NCI-H510A (cell line): ENCODE measurements at places on chromosomes 2 and 18.
A peak's percentile ranks its signal among the peaks of the same experiment; 100 is the strongest.

DNA sequence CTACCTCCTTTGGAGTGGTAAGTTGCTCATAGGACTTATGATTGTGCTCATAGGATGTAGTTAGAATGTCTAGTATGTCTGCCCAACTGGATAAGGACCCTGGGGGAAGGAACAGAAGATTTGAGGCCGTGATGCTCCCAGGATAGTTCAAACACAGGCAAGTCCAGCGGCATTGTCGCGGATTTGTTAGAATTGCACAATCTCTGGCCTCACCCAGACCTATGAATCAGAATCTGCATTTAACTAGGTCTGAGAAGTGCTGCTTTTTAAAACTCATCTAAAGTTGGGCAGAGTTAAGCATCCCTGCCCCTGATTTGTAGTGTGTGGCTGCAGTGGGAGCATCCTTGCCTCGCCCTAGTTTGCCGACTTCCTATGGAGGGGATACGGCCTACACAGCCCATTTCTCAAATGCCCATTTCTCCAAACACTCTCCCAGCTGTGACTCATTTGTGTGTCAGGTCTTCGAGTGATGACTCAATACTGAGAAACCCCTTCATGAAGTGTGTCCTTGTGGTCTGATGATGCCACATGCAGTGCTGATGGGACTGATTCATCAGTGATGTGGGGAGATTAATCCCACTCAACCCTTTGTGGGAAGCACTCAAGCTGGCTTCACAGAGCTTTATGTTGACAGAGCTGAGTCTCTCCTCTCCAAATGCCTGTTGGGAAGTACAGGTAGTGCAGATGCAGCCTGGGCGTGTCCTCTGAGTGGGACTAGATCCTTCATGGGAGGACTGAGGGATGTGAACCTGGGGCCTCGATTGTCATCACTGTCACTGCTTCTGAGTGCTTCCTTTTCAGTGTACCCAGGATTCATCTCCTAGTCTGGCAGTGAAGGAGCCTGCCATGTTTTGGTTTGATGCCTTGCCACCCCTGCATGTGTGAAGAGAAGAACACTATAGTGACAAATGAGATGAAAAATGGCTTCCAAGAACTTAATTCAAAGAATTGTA lies 18.7 kb downstream of the SMIM21 start:
- DNase-seq: peak; percentile 85

GRCh38 chr2:129740504-129740903 lies 239.0 kb upstream of the RAB6C start:
- no peak for DNase-seq

DNA sequence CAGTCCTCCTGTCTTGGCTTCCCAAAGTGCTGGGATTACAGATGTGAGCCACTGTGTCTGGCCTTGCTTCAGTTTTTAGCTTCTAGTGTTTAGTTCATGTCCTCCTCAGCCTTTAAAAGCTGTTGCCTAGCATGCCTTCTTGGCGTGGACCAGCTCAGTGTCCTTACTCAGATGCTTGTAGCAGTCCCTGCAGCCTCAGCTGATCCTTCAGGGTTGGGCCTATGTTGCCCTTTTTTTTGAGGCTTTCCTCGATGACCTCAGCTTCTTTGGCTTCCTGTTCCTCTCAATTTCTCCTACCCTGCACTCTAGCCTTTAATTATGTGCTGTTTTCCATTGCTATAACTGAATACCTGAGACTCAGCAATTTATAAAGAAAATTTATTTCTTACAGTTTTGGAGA lies 57.7 kb downstream of the TANC1 start:
- DNase-seq: no peak

GRCh38 chr2:110979471-110980338 lies 141.0 kb upstream of the BCL2L11 start:
- peak; percentile 33 for DNase-seq

- DNase-seq: no peak
Observed at GRCh38 chr18:51463483-51464136, 266.1 kb upstream of the MEX3C start.

- no peak for DNase-seq
Observed at GRCh38 chr2:96092573-96092877, 23.8 kb downstream of the ADRA2B start.

- no peak for DNase-seq
Observed at GRCh38 chr2:236622660-236623059, 53.0 kb downstream of the ACKR3 start.

DNA sequence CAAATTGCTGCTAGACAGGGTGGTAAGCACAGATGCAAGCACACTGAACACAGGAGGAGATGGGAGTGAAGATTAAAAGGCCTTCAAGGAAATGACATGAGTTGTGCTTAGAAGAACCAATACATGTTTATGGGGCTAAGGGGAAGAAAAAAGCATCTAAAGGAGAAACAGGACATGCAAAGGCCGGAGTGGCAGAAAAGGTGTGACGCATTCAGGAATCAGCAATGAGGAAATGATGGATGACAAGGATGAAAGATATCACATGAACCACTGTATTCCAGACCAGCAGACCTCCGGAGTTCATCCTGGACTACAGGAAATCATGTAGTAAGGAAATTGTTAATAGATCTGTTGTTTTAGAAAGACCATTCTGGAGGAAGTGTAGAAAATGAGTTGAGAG lies 42.8 kb downstream of the PPP4R1 start:
- no peak for DNase-seq

GRCh38 chr2:205903549-205904129 lies 182.3 kb downstream of the INO80D start:
- peak; percentile 16 for DNase-seq

- DNase-seq: no peak
Observed at GRCh38 chr2:143877056-143877455, 642.9 kb downstream of the ZEB2 start.

- no peak for DNase-seq
Observed at GRCh38 chr2:157677941-157678340, 49.3 kb upstream of the ACVR1C start.

DNA sequence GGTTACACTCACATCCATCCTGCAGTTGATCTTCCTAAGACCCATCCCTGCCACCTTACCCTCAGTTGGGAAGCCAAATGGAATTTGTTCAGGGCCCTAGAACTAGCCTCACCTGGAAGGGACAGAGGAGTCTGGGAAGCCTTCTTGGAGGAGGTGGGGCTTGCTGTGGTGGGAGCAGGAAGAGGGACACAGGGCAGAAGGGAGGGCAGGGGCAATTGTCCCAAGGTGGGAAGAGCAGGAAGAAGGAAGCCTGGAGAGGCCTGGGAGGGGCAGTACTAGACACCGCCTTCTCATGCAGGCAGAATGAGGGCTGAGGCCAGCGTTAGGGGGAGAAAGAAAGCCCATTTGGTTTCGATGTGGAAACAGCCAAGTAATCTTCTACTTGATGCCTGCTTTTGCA lies 34.1 kb upstream of the ASPRV1 start:
- DNase-seq: no peak

- DNase-seq: no peak
Observed at GRCh38 chr2:145655165-145655765, 1135.3 kb upstream of the ZEB2 start.

DNA sequence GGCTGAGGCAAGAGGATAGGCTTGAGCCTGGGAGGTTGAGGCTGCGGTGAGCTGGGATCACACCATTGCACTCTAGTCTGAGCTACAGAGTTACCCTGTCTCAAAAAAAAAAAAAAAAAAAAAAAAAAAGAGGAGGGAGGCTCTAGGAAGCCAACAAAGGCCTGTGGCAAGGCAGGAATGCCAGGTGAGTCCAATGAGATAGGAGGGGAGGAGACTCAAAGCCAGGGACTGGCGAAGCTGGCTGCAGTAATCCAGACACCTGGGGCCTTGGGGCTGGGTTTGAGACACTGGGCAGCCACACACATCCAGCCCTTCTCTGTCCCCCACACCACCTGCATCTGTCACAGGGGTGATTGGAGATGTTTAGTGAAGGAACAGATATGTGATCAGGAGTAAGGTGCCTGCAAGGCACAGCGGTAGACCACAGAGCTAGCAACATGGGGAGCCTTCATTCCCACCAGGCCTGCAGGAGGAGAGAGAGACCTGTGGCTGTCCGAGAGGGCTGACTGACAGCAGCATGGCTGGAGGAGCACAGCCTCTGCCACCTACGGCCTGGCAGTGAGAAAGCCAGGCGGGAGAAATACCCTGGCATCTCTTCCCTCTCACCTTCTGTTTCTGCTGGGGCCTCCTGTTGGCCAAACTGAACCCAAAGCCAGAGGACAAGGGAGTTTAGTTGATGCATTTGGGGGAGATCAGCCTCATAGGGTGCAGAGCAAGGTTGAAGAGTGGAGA lies 9.5 kb downstream of the CHPF start:
- no peak for DNase-seq

- DNase-seq: no peak
Observed at GRCh38 chr2:224442071-224442967, 40.4 kb upstream of the FAM124B start.

DNA sequence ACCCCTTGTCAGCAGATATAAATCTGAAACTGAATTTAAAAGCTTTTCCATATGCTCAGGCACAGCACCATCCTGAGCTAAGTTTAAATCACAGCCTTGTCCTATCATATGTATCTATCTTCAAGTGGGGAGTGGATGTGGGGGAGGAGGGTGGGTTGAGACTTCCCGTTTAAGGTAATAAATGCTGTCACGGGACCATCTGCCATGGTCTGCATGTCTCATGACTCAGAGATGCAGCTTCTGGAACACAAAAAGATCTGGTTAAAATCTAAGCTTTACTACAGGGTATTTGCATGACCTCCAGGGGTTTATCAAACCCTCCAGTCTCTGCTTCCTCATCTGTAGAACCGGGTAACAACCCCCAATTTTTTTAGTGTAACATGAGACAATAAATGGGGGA lies 377.7 kb upstream of the ST6GAL2 start:
- no peak for DNase-seq

- DNase-seq: no peak
Observed at GRCh38 chr18:8744038-8744437, 38.7 kb downstream of the MTCL1 start.

GRCh38 chr2:160126315-160126714 lies 63.9 kb upstream of the PLA2R1 start:
- no peak for DNase-seq

GRCh38 chr2:59684771-59685166 lies 868.7 kb downstream of the BCL11A start:
- DNase-seq: no peak

- DNase-seq: no peak
Observed at GRCh38 chr2:231483398-231484329, 19.4 kb upstream of the NCL start.

GRCh38 chr2:203444738-203445137 lies 90.4 kb downstream of the RAPH1 start:
- DNase-seq: no peak

DNA sequence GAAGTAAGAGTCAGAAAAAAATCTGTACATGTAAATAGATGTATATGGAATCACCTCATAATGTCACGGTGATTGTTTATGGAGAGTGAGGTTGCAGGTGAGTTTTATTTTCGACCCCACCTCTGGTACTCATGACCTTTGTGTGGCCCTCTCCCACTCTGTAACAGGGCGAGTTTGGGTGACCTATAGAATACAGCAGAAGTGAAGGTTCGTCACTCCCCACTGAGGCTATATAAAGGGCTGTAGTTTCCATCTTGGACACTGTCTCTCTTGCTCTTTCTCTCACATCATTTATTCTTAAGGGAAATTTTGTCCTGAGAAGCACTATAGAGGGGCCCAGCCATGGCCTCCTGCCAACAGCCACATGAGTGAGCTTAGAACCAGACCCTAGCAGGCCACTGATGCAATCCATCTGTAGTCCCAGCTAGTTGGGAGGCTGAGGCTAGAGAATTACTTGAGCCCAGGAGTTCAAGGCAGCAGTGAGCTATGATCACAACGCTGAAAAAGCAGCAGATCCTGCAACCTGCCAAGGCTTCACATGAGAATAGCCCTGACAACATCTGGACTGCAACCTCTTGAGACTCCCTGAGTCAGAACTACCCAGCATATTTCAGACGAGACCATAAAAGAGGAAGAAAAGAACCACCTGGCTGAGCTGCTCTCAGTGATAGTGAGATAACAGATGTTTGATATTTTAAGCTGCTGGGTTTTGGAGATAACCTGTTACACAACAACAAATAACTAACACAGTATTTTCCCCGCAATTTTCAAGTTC lies 74.3 kb upstream of the SLC1A4 start:
- DNase-seq: no peak

- DNase-seq: no peak
Observed at GRCh38 chr2:120509213-120509815, 163.4 kb downstream of the INHBB start.

GRCh38 chr2:163348857-163349380 lies 386.9 kb downstream of the FIGN start:
- DNase-seq: no peak

GRCh38 chr2:186903216-186903615 lies 54.2 kb upstream of the ZSWIM2 start:
- no peak for DNase-seq

GRCh38 chr2:99922664-99923063 lies 219.7 kb downstream of the AFF3 start:
- no peak for DNase-seq

DNA sequence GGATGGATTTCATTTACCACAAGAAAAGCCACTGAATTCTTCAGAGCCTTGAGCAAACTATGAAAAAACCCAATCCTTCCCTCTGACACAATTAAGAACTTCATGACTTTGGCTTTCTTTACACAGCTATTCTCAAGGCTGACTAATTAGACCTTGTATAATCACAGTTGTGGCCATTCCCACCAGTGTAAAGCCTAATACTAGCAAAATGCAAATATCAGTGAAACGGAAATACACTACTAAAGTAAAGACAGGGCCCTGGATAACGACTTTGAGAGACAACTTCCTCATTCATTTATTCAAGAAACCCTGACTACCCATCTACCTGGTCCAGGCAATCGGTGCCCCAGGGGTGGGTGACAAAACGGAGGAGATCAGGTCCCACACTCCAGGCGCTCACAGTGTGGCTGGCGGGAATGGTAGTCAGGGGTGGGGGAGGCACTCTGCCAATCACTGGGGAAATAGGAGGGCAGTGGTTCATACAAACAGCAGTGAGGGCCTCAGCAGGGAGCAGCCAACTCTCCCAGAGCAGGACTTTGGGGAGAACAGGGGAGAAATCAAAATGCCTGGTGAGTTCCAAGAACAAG lies 28.1 kb downstream of the TMEM163 start:
- no peak for DNase-seq

- peak; percentile 95 for DNase-seq
Observed at GRCh38 chr2:47344890-47345589, 57.9 kb upstream of the MSH2 start.

GRCh38 chr2:98761267-98761781 lies 30.4 kb upstream of the MGAT4A start:
- DNase-seq: no peak
